ENCODE measurements at places on chromosomes 3 and 15.

DNA sequence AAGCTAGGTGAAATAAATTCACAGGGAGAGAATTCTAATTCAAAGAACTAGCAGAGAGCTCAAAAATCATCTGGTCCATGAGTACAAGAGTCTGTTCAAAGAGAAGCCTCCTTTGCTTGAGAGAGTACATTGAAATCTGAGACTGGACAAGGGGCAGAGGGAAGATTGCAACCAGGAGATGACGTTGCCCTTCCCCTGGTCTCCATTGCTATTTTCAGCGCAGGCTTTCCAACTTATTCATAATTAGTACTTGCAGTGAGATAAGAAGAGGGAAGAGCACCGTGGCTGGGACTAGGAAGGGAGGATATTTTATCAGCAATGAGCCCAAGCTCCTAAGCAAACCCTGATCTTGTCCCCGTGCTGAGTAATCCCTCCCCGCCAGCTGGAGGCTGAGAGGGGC is 251.8 kb upstream of the RORA start:
- no peak for DNase-seq

GRCh38 chr3:171748064-171748924 is 62.0 kb downstream of the PLD1 start:
- DNase-seq = no peak

DNA sequence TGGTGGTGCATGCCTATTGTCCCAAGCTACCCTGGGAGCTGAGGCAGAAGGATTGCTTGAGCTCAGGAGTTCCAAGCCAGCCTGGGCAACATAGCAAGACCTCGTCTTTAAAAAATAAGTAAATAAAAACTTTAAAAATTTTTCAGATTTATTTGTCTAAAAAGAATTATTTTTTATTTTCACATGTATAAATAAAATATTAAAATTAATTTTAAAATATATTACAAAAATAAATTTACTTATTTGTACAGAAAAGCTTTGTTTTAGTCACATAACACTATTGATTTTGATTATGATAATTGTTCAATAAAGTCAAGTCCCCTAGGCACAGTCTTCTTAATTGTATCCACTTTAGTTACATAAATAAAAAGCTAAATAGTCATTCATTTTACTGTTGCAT is 85.2 kb downstream of the FILIP1L start:
- DNase-seq = no peak

DNA sequence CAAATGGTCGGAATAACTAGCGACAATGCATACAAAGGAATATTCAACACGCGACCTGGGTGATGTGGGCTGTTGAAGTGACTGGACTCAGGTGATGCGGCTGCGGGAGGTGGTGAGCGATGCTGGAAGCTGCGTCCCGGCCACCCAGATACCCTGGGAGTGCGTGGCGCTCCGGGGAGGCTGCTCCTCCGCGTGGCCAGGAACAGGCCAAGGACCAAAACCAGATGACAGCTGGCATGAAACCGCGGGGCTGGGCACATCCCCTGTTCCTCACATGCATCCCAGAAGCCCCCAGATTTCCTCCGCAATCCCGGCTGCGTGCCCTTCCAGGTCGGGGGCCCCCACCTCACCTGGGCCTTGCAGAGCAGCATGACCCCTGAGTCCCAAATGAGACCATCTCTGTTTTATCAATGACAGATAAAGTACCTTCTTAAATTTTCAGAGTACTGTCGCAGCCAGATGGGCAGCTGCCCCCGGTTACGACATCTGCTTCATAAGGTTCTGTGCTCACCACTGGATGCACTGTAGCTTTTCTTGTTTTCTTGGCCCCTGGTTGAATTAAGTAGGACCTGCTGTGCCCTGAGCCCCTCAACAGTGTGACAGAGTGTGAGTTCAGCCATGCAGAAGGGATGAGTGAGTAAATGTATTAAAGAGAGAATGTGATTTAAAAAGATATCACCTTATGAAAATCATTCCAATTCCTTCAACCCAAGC is 278.2 kb downstream of the GABRG3 start:
- DNase-seq = no peak

- no peak for DNase-seq
Measured at GRCh38 chr3:98612996-98613517, 19.6 kb upstream of the CPOX start.
